ENCODE measurements at places on chromosomes 4 and X.

DNA sequence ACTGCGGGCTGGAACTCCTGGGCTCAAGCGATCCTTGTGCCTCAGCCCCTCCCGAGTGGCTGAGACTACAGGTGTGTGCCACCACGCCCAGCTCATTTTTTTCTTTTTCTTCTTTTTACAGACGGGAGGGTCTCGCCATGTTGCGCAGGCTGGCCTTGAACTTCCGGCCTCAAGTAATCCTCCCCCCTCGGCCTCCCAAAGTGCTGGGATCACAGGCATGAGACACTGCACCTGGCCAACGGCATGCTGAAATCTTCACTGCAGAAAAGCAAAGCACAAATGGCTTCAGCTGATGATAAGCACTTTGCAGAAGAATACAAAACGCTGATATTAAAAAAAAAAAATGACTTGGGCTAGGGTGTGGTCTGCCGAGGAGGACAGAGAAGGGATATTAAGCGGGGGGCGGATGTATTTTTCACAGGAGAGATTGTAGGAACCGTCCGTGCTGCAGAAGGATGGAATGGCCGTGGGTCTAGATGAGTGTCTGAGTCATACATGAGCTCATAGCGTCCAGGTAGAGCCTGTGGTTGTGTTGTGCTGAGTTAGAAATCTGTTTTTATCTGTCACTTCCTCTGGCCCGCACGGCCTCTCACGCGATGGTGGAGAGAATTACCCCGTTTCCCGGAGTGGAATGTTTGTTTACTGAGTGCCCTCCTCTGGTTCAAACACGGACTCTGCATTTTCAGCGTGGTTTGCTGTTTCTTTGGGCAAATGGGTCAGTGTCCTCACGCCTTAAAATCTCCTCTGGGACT is 8.5 kb upstream of the AKAP17A start:
- no peak for DNase-seq

GRCh38 chr4:184593461-184593860 is 55.8 kb downstream of the CASP3 start:
- no peak for DNase-seq

DNA sequence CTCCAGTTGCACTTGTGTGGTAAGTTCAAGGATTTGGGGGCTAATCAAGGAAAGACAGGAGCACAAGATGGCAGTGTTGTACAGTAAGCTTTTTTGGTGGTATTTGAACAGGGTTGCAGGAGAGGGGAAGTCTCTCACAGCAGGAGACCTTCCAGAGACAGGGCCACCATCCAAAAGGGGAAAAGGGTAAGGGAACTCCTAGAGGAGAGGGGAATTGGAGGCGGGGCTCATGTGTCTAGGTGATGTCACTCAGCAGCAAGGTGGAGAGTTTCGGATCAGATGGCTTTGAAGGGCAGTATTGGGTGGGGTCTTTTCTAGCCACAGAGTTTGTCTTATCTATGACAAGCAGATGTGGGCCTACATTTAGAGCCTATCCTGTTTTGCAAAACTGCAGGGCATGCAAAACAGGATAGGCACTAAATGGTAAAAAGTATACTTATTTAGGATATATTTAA is 13.4 kb upstream of the RNF175 start:
- no peak for DNase-seq

- no peak for DNase-seq
Observed at GRCh38 chr4:110735686-110736085, 112.8 kb upstream of the PITX2 start.

DNA sequence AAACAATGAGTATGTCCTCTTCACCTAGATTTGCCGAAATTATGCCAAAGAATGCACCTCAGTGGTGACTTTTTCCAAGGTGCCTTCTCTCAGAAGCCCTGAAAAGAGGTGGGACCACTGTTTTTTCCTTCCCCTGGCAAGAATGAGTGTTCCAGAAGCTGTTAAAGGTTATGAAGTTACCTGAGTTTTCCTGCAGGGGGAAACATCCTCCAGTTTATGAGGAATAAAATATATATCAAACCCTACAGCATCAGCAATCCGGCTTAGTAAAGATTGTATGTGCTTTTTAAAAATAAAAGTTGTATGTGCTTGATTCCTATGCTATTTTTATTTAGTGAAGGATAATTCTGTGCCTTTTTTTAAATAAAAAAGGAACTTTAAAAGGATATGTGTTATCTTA is 73.3 kb downstream of the RBM46 start:
- DNase-seq: no peak

GRCh38 chr4:150021483-150021882 is 56.8 kb upstream of the DCLK2 start:
- DNase-seq: no peak

DNA sequence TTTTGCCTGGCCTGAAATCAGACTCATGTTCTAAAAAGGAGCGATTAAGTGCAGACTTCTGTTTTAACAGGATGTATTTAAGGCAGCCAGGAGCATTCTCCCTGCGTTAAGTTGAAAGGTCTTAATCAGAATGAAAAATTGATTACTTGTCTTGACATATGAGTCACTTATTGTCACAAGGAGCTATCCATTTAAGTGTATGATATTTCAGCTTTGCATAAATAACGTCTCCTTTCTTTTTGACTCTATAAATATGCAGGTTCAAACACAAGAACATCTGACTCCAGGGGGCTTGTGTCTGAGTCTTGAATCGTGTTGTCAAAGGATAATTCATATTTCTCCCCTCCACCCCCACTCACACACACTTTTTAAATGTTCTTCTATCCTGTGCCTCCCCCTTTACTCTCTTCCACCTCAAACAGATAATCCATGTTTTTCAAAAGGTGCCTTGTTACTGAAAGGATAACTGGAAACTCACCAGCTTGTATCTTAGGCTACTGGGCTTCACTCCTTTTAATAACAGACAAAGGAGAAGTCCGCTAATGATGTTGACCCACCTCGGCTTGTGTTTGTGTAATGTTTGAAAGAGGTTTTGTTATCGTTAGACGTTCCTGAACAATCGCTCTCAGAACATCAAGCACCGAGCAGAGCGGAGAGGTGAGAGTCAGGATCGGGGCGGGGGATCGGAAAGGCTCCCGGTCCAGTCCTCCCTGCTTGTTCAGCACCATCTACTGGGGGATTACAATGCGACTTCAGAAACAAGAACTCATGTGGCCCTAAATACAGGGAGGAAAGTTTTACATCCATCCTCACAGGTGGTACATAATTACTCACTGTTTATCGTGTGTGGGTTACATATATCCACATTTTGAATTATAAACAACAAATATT is 107.5 kb upstream of the RPL34 start:
- no peak for DNase-seq

DNA sequence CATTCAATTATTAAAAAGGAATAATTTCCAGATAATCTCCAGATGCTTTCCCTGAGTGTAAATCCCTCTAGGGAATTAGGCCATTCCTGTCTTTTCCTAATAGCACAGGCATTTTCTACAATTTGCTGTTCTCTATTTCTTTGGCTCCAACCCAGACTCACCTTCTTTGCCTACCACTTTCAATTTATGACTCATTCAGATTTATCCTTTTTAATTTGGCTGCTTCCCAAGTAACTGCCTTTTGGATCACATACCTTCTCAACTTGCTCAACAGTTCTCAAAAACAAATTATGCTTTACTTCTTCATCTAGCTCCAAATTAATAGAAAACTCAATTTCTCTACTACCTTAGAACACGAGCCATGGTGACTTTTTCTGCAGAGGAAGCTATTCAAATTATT is 1166.3 kb upstream of the PCDH7 start:
- no peak for DNase-seq

GRCh38 chr4:1748465-1748995 is 27.2 kb downstream of the TACC3 start:
- peak; percentile 21 for DNase-seq

GRCh38 chrX:129690435-129690834 is 35.7 kb upstream of the APLN start:
- DNase-seq: no peak

DNA sequence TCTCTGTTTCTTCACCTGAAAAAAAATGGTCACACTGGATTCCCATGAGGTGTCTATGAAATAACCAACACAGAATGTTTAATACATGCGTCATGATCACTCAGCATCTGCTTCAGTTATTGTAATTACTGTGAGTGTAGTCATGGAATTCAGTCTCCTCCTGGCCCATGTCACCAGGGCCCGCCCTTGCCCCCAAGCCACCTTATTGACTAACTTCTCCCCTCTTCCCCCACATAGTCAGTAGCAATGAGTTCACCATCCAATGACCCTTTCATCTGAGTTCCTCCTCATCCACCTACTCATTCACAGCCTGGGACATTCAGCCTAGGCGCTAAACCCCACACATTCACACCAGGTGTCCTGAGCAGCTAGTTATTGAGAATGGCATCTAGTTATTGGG is 15.6 kb downstream of the PNMA6F start:
- DNase-seq: no peak

DNA sequence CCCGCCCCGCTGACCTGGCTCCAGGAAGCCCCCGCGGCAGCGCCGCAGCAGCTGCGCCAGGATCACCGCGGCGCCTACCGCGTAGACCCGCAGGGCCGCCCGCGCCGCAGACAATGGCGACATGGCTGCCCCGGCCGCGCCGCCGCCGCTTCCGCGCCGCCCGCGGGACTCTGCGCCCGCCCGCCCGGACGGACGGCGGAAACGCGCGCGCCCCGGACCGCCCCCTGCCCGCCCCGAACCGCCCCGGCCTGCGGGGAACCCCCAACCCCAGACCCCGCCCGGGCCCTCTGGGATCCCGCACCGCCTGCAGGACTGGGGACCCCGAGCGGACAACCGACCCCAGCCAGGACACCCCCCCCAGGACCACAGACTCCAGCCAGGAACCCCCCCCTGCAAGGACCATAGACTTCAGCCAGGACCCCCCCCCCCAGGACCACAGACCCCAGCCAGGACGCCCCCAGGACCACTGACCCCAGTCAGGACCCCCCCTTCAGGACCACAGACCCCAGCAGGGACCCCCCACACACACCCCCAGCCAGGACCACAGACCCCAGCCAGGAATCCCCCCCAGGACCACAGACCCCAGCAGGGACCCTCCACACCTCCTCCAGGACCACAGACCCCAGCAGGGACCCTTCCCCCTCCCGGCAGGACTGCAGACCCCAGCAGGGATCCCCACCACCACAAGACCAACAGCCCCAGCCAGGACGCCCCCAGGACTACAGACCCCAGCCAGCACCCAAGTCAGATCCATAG is at the start of the genes DHRSX and ZBED1:
TSS of gene DHRSX (minus strand) at position 174 of the 756 bp plus-strand sequence. CDS start at position 123, 51 bp downstream.
TSS of gene ZBED1 (minus strand) at position 174 of the 756 bp plus-strand sequence. CDS start 10,257 bp downstream, outside the sequence.
- DNase-seq: no peak

GRCh38 chr4:151067316-151067970 is 32.0 kb upstream of the RPS3A start:
- no peak for DNase-seq

DNA sequence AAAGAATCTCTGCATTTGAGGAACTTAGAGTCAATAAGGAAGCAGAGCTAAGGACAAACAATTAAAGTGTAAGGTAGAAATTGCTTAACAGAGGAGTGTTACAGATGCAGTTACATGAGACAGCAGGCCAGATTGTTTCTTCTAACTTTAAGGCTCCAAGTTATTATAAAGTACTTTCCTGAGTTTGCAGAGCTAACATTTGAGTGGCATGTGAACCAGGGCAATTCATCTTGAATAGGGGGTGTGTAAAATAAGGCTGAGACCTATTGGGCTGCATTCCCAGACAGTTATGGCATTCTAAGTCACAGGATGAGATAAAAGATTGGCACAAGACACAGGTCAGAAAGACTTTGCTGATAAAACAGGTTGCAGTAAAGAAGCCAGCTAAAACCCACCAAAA is 7.6 kb upstream of the LNX1 start:
- DNase-seq: no peak
